H9 (cell line): ENCODE measurements at places on chromosomes 13 and 19.
A peak's percentile ranks its signal among the peaks of the same experiment; 100 is the strongest.

DNA sequence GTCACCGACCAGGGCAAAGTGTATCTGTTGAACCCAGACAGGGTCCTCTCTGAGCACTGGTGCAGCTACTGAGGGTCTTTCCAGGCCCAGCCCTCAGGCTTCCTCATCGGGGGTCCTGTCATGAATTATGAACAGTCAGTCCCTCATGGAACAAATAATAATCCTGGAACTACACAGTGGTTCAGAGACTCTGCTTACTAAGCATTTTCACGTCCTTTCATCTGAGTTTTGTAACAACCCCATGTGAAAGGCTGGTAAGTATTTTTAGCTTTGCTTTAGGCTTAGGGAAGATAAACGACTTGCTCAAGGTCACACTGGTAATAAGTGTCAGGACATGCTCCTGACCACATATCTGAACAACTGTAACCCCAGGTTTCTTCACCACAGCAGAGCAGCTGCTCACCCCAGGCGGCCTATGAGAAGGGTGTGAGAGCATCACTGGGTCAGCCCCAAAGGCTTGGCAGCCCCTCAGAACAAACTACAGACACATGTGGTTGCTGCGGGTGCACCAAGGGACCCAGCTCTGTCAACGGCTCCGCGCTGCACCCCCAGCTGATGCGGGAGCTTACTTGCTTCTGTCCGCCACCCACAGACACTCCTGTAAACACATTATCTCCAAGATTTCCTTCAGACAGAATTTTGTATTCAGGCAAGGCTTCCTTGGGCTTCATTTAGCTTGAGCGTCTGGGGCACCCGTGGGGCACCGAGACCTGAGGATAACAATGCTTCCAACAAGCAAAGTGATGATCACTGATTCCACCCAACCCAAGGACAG is 19.4 kb upstream of the GSX1 start:
- DNase-seq: no peak

DNA sequence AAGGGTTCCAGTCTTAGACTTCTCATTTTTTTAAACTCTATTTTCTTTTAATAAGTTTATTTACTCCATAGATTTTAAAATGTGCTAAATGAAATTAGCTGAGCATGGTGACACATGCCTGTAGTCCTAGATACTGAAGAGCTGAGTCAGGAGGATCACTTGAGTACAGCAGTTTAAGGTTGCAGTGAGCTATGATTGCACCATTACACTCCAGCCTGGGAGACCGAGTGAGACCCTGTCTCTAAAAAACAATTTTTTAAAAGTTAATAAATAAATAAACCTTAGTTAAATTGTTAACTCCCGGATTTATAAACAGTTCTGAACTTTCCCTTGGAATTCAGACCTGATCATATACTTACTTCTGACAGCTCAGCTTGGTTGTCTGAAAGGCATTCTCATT is 32.5 kb downstream of the PCDH20 start:
- no peak for DNase-seq

- DNase-seq: no peak
Measured at GRCh38 chr13:76730220-76730619, 156.0 kb downstream of the KCTD12 start.

DNA sequence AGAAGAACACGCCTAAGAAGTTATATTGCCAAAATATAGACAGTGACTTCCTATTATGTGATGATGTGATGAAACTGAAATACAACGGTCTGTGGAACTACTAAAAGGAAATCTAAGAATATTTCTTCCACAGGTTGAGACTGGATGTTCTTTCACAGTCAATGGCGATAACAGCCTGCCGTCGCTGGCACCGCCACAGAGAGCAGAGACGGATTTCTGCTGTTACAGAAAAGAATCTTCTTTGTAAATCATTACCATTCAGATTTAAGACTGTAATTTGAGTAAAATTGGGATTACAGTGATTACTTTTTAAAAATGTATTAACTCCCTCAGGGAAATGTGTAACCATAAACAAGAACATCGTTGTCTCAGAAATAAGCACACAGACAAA is 100.8 kb downstream of the TUBGCP3 start:
- no peak for DNase-seq

- no peak for DNase-seq
Measured at GRCh38 chr19:46975011-46975924, 44.4 kb upstream of the NPAS1 start.

- peak; percentile 68 for DNase-seq
Measured at GRCh38 chr13:34942732-34943435, 814 bp downstream of the NBEA start.

- DNase-seq: no peak
Measured at GRCh38 chr19:16373532-16373931, 48.9 kb downstream of the KLF2 start.

DNA sequence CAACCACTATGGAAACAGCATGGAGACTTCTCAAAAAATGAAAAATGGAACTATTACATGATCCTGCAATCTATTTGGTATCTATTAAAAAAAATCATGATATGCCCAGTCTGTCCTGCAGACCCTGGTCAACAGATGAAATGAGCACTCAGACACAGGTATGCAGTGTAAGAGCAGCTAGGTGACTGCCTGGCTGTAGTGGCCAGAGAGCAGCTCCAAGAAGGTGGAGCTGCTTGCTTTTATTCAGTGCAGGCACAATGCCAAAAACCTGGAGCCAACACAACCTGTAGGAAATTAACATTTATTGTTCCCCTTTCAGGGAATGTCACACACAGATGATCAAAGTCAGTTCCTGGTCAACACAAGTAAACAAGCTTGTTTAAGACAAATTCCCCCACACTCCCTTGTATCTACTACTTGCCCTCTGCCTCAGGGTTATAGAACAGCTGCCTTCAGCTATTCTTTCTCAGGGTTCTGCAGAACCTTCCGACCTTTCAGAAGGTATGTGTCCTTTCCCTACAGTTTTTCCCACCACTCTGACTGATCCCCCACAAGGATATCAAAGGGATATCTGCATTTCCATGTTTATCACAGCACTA is 933.7 kb upstream of the SLITRK5 start:
- DNase-seq: no peak

- peak; percentile 5 for DNase-seq
Measured at GRCh38 chr19:30871979-30872378, 477.3 kb downstream of the TSHZ3 start.
